ENCODE measurements at places on chromosomes 2 and 18. TPM values are rescaled to one million over a fixed set of nuclear protein-coding genes. Genes with fewer than 3 reads are reported as not detected.

Gene LCT
- not detected for total RNA-seq

Gene CNNM3
- total RNA-seq: 29.0 TPM

Gene PID1
- total RNA-seq: 48.0 TPM

Gene ABCG5
- total RNA-seq: not detected

Gene POTEC
- not detected for total RNA-seq

Gene FEV
- total RNA-seq: not detected

Gene SIX3
- not detected for total RNA-seq

Gene PRKRA
- 46.3 TPM for total RNA-seq

Gene SCN1A
- 19.1 TPM for total RNA-seq

Gene ABCG8
- not detected for total RNA-seq

Gene MROH2A
- not detected for total RNA-seq

Gene LHCGR
- total RNA-seq: 0.30 TPM

Gene ALK
- 1.1 TPM for total RNA-seq

Gene MEP1B
- total RNA-seq: not detected

Gene E2F6
- 12.3 TPM for total RNA-seq

Gene RGPD4
- not detected for total RNA-seq

Gene SLC16A14
- 2.2 TPM for total RNA-seq

All from lower lobe of right lung (tissue), 2 donors.